NCI-H748 treated with DMSO at 0.1 percent for 48 hours (cell line): ENCODE measurements at places on chromosomes 5 and 9.

DNA sequence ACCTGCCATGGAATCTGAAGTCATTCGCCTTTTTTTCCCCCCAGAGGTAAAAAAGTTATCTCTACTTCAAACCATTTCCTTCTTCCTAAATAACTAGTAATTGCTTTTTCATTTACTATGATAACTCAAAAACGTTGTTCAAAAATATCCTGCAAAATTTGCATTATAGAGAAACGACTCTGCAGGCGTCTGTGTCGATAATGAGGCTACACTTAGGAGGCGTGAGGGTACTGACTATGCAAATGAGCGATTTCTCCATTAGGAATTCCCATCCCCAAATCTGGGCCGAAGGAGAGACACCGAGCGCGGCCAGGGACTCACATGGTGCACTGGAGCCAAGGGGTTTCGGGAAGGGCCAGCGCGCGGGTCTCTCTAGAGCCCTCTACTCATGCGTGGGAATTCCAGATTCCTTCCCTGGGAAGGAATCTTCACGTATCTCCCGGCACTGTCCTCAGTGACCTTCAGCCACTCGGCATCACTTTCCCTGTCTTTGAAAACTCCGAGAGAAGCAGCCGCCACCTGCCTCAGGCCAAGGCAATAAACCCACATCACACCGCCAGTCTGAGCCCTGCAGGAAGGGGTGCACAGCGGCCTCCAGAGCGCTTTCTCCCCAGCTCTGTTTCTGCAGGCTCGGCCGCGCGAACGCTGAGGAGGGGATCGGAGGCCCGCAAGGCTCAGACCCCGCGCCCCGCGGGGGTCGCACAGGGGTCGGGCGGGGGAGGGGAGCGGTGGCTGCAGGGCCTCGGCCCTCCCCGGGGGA, 718 bp upstream of the DENND4C start:
- peak; percentile 73 for DNase-seq

DNA sequence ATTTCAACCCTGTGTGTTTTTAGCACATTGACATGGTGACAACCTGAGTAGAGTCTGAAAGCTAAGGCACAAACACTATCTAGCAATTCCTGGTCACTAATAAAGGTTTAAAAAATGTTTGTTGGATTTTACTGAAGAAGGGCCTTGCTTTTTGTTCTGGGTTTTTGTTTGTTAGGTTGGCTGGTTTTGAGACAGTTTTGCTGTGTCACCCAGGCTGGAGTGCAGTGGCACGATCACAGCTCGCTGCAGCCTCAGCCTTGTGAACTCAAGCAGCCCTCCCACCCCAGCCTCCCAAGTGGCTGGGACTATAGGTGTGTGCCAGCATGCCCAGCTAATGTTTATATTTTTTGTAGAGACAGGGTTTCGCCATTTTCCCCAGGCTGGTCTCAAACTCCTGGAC, 39.0 kb downstream of the PRKACG start:
- no peak for DNase-seq

DNA sequence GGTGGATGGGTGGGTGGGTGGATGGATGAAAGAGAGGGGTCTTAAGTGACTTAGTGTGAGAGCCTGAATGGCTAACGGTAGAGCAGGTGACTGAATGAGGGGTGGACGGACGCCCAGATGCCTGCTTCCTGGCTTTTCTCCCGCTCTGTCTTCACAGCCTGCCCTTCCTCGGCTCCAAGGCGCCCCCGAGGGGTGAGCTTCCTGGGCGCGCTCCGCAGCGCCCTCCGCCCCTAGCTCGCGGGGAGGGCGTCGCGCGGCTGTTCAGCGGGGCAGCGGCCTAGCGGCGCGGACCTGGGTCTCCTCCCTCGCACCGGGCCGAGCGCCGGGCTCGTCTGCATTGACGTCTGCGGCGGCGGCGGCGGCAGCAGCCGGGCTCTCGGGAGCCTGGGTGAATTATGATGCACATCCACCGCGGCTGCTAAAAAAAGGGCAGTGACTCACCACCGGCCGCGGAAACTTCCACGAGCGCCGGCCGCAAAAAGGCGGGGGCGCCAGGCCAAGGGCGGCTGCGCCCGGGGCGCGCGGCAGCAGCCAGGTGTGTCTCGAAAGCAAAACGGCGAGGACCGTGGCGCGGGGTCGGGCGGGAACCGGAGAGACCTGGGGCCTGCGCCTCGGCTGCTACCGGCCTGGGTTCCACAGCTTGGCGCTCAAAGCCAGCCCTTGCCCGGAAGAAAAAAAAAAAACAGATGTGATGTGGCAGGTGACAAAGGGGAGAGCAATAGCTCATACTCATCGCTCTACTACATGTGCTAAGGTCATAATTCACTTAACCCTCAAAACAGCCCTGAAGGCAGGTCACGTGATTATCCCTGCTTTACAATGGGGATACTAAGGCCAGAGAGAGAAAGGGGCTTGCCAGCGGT, 143.0 kb upstream of the ADRA1B start:
- DNase-seq: peak; percentile 23

DNA sequence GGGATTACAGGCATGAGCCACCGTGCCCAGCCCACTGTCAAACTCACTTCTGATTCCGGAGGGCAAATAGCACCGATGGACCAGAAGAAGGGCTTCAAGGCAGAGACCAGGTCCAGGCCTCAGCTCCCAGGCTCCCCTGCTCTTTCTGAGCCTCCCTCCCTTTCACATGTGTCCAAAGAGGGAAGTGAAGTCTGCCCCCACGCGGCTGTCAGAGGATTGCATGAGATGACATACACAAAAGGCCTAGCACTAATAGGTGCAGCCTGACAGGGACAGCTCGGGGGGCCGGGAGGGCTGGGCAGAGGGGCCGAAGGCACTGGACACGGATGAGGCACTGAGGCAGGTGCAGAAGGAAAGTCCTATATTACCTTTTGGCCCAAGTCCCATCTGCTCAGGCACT, 16.1 kb downstream of the FBP1 start:
- no peak for DNase-seq

DNA sequence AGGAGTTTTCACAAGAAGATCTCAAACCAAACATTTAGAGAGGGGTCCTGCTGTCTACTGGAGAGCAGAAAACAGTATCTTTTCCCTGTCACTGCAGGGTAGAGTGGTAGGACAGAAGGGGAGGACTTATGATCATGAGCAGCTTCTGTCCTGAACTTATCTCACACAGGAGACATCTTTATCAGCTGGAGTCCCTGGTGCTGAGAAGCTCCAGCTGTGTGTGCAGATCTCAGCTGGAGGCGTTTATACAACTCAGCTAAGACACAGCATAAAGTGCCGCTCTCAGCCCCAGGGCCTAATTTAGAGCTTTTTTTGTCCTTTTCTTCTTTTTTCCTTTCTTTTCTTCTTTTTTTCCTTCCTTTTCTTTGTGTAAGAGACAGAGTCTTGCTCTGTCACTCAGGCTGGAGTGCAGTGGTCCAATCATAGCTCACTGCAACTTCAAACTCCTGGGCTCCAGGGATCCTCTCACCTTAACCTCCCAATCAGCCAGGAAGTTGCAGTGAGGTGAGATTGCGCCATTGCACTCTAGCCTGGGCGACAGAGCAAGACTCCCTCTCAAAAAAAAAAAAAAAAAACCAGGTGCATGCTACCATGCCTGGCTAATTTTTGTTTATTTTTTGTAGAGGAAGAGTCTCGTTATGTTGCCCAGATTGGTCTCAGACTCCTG, 31.9 kb downstream of the CCDC125 start:
- DNase-seq: no peak

- DNase-seq: no peak
These were observed 522.9 kb downstream of the CCDC171 start for GRCh38 chr9:16075696-16076095.

DNA sequence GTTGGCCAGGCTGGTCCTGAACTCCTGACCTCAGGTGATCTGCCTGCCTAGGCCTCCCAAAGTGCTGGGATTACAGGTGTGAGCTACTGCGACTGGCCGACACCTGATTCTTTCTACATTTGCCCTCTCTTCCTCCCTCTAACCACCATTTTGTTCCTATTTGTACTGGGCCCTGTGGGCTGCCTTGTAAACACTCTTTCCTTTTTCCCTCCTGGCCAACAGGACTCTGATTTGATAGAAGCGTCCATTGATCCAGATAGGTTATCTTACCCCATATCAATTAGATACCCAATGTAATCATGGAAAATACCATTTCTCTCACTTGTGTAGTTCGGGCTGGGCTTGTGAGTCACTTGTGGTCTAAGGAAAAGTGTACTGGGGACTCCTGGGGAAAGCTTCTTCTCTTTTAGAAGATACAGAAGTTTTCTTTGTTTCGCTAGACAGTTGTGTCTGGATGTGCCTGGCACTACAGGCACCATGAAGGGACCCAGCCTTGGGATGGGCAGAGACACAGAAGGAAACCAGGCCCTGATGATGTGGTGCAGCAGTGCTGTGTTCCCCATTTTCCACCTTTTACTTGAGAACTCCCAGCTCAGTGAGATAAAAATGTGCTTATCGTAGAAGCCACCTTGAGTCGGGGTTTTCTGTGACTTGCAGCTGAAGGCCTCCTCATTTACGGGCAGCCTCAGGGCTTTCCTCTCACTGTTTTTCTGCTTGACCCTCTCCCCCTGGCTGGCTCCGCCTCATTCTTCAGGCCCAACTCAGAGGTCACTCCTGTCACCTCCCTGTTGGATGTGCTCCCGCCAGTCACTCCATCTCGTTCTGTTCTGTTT, 32.8 kb upstream of the CPEB4 start:
- no peak for DNase-seq

DNA sequence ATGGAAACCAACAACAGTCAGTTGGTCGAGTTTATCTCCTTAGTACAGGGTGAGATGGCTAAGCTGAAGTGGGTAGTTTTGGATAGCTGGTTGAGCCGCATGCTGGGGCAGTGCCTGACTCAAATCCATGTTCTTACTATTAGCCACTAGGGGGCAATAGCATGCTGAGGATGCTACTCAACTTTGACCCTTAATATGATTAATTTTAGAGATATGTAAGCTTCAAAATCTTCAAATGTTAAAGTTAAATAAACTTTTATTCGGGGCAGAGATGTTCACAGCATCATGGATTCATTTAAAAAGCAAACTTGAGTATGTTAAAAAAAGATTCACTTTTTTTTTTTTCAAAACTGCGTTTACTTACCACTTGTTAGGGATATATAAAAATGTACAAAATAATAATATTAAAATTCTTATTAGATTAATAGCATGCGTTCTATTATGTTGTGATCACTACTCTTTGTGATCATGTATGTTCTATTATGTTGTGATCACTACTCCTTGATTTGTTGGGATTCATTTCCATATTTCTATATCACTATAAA, 57.0 kb downstream of the C9orf153 start:
- DNase-seq: peak; percentile 17

GRCh38 chr5:94276751-94277150, 341.7 kb downstream of the KIAA0825 start:
- DNase-seq: no peak

DNA sequence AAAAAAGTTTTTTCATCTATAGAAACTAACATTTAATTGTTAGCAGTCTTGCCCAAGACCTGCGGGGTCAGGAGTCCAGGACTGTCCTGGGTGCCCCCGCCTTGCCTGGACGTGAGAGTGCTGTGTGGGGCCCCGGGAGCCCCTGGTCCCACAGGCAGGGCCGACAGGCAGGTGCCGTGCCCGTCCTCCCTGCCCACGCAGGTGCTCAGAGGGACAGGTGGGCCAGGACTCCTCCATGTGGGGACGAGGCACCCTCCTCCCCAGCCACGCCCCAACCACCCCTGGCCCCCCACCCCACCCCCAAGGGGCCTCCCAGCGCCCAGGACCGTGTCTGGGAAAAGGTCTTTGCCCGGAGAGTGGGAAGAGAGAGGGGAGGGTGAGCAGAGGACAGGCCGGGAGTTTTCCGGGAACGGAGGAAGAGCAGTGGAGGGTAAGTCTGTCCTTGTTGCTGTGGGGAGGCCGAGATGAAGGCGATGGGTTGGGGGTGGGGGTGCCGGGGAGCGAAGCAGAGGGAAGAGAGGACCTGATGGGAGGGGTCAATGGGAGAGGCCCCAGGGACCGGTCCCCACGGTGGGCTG, 2.7 kb upstream of the LCN12 start:
- DNase-seq: peak; percentile 36
